ENCODE measurements at places on chromosomes 1 and 21. TPM values are rescaled to one million over a fixed set of nuclear protein-coding genes. Genes with fewer than 3 reads are reported as not detected.

The FCGR2B gene
- polyA plus RNA-seq: 12.0 TPM

The GJA5 gene
- 7.7 TPM for polyA plus RNA-seq

The CYP4Z1 gene
- polyA plus RNA-seq: 1.1 TPM

- peak; percentile 37 for DNase-seq
- peak overlapping the region; percentile 94 for H3K27ac ChIP-seq
- H3K36me3 ChIP-seq: no peaks in the 10 kb centered on the region
- peaks cover 64% of the 10 kb centered on the region for H3K4me1 ChIP-seq
- H3K27me3 ChIP-seq: no peaks in the 10 kb centered on the region
These were observed 1.9 kb downstream of the C1orf198 start for GRCh38 chr1:230866171-230867070.

DNA sequence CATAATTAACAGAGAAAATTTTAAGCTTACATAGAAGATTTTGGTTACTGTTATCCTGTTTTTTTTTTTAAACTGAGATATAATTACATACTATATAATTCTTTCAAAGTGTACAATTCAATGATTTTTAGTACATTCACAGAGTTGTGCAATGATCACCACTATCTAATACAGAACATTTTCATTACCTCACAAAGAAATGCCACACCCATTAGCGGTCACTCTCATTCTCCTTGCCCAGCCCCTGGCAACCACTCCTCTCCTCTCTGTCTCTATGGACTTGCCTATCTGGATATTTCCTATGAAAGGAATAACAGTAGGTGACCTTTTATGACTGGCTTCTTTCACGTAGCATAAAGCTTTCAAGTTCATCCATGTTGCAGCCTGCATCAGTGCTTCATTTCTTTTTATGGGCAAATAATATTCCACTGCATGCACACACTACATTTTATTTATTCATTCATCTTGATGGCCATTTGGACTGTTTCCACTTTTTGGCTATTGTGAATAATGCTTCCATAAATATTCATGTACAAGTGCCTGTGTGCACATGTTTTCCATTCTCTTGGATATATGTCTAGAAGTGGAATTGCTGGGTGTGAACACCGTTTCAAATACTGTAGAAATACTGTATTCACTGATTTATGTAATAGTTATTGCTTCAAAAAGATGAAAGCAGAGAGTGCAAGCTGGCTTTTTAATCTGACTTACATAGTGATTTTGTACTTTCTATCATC is 26.5 kb downstream of the TAF5L start:
- no peaks in the 10 kb centered on the region for H3K4me1 ChIP-seq
- H3K27me3 ChIP-seq: no peaks in the 10 kb centered on the region
- no peak overlapping the region for H3K27ac ChIP-seq
- DNase-seq: no peak
- H3K4me3 ChIP-seq: no peak overlapping the region
- H3K36me3 ChIP-seq: peaks cover 32% of the 10 kb centered on the region

DNA sequence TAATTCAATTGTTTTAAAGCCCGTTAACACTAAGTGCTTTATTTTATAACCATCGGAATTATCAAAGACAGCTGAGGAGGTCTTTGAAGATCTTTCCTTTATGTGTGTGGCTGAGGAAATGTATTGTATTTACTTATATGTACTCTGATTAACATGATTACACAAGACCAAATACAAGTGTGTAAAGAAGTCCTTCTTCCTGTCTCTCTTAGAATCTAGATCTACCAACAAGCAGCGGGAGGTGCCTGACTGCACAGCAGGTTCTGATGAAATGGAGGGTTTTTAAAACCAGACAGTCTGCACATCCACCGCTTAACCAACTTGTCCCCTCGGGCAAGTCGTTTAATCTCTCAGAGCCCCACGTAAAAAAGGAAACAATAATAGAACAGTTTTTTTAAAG is 240.5 kb upstream of the MAP1LC3C start:
- H3K27me3 ChIP-seq: no peaks in the 10 kb centered on the region
- no peak overlapping the region for H3K27ac ChIP-seq
- no peak overlapping the region for H3K4me3 ChIP-seq
- no peaks in the 10 kb centered on the region for H3K36me3 ChIP-seq
- H3K4me1 ChIP-seq: no peaks in the 10 kb centered on the region

DNA sequence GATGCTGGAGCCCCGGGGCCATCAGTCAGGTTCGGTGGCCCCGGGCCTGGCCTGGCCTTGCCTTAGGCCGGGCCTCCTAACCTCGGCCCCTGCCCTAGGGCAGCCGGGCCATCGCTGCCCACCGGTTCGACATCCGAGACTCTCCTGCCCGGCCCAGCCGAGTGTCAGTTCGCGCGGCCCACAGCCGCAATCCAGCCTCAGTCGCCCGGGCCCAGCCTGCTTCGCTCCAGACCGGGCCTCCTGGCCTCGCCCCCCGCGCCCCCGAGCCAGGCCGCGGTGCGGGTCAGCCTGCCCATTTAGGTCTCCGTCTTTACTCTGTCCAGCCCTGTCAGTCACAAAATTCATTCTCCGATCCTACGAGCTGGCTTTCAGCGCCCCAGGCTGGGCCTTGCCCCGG is 777 bp downstream of the LRRC41 start:
- DNase-seq: no peak
- H3K27ac ChIP-seq: peak overlapping the region; percentile 99
- peaks cover 13% of the 10 kb centered on the region for H3K4me1 ChIP-seq
- no peaks in the 10 kb centered on the region for H3K36me3 ChIP-seq

GRCh38 chr1:32404946-32405345 is 10.7 kb upstream of the BSDC1 start:
- H3K4me3 ChIP-seq: no peak overlapping the region
- H3K27ac ChIP-seq: no peak overlapping the region
- no peaks in the 10 kb centered on the region for H3K4me1 ChIP-seq
- H3K27me3 ChIP-seq: no peaks in the 10 kb centered on the region
- DNase-seq: no peak

GRCh38 chr21:32411350-32412161 is 950 bp upstream of the EVA1C start:
- peak; percentile 70 for DNase-seq
- H3K27me3 ChIP-seq: peaks cover 4% of the 10 kb centered on the region
- peaks cover 7% of the 10 kb centered on the region for H3K4me1 ChIP-seq
- no peaks in the 10 kb centered on the region for H3K36me3 ChIP-seq
- H3K27ac ChIP-seq: peak overlapping the region; percentile 99

- no peak overlapping the region for H3K4me3 ChIP-seq
- no peak overlapping the region for H3K27ac ChIP-seq
- no peaks in the 10 kb centered on the region for H3K36me3 ChIP-seq
- H3K4me1 ChIP-seq: no peaks in the 10 kb centered on the region
- DNase-seq: no peak
These were observed 248.3 kb upstream of the CAMK1G start for GRCh38 chr1:209335178-209335577.

DNA sequence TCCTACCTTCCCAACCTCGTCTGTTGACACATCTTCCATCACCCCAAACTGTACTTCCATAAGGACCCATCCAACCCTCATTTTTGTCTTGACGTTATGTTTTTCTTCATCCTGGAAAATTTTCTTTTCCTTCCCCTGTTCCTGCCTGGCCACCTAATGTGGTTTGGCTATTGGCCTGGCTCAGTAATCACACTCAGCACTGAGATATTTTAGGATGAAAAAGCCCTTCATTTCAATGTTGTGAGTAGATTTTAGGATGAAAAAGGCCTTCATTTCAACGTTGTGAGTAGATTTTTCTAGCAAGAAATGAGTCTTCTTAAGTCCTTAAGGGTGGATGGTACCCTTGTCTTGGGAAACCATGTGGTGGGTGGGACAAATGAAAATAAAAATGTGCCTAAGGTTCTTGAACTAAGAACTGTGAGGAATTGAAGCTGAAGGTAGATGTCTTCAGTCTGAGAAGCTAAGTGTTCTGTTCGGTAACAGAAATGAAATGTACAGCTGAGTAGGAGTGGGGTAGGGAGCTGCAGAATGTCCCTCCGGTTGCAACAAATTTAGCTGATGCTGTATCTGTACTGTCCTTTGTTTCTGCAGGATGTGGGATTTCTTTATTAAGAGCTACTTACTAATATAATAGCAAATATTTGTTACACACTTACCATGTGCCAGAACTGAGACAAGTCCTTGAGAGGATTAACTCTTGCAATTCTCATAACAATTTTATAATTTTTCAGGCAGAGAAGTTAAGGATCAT is 36.1 kb downstream of the DNTTIP2 start:
- no peaks in the 10 kb centered on the region for H3K36me3 ChIP-seq
- no peak overlapping the region for H3K27ac ChIP-seq
- H3K4me3 ChIP-seq: no peak overlapping the region
- no peaks in the 10 kb centered on the region for H3K27me3 ChIP-seq

- H3K4me3 ChIP-seq: no peak overlapping the region
- peaks cover 10% of the 10 kb centered on the region for H3K4me1 ChIP-seq
- no peak overlapping the region for H3K27ac ChIP-seq
These were observed 61.5 kb upstream of the ARHGAP29 start for GRCh38 chr1:94298861-94299260.
